ENCODE measurements at places on chromosomes 12 and 14.
A peak's percentile ranks its signal among the peaks of the same experiment; 100 is the strongest.

- no peak for DNase-seq
Observed at GRCh38 chr12:1282670-1283315, 291.8 kb downstream of the ERC1 start.

GRCh38 chr14:42110167-42110566, 503.5 kb downstream of the LRFN5 start:
- DNase-seq, result no peak

GRCh38 chr12:52763036-52763659, 14.0 kb downstream of the KRT76 start:
- DNase-seq, result no peak

- DNase-seq, result no peak
Observed at GRCh38 chr12:64608901-64609535, 1.3 kb upstream of the RASSF3 start.

GRCh38 chr14:64636980-64637429, 67.2 kb upstream of the PLEKHG3 start:
- DNase-seq, result no peak

GRCh38 chr14:90816681-90817436, 629 bp upstream of the TTC7B start:
- DNase-seq, result no peak

DNA sequence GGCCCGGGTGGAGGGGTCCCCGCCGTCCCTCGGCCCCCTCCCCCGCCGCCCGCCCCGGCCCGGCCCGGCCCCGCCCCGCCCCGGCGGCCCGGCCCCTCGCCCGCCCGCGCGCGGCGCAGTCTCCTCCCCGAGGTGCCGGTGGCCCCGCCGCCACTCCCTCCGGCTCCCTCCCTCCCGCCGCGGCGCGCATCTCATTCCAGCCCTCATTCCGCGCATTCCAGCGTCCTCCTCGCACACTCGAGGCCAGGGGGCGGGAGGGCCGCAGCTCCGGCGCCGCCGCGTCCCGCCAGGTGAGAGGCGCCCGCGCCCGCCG, at the start of gene TEAD4:
Gene TEAD4 (plus strand): TSS at position 206 of the 313 bp plus-strand sequence.
- DNase-seq, result peak; percentile 82

DNA sequence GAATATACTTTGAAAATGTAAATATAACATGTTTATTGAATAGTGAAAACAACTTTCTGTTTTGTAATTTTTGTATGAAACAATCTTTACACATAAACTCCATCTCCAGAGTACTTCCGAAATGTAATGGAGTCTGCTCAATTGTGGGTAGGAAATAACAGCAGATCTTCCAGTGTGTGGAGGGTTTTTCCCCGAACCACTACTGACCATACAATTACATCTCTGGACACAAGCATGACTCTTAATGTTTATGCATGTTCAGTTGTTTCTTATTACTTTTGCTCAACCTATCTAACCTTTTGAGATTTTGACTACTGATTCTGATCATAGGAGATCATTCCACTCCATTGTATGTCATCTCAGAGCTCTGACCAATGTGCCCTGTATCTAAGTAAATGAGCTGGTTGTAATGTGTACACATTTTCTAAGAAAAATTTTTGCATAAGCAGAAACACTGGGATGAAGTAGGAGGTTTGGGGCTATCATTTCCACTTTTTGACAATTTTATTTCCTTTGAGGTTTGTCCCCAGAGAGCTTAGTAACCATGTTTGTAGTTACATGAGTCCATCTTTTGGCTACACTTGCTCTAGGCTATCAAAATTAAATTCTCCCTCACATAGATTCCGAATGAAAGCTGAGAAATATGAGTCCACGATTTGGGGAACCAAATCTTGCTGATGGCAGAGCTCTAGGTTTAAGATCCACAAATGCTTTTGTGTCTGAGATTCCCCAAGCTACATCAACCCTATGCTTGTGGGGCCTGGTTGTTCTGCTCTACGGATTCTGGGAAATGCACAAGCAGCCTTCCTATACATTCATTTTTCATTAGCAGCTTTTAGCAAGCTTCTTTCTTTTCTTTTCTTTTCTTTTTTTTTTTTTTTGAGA, 21.4 kb upstream of the CLEC4D start:
- DNase-seq, result no peak

- no peak for DNase-seq
Observed at GRCh38 chr14:92675976-92676375, 72.5 kb downstream of the LGMN start.

GRCh38 chr14:24056800-24057184, 5.0 kb downstream of the CARMIL3 start:
- no peak for DNase-seq

- DNase-seq, result no peak
Observed at GRCh38 chr14:30854492-30854891, 19.9 kb upstream of the COCH start.

DNA sequence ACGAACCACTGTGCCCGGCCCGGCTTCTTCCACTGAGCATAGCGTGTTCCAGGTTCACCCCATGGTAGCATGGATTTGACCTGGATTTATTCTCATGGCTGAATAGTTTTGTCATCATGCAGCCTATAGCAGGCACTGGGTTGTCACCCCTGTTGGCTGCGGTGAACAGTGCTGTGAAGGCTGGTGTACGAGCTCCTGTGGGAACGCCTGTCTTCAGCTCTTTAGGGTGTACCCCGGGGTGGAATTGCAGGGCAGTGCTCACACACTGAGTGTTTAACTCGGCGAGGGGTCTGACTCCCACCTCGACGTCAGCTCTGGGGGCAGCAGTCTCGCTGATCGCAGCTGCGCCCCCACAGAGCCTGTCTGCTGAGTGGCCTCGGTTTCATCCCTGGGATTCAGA, 15.3 kb downstream of the MMP17 start:
- DNase-seq, result no peak

GRCh38 chr14:40100544-40101196, 668.4 kb upstream of the FBXO33 start:
- no peak for DNase-seq

- DNase-seq, result no peak
Observed at GRCh38 chr12:45034861-45035265, 16.0 kb downstream of the DBX2 start.

DNA sequence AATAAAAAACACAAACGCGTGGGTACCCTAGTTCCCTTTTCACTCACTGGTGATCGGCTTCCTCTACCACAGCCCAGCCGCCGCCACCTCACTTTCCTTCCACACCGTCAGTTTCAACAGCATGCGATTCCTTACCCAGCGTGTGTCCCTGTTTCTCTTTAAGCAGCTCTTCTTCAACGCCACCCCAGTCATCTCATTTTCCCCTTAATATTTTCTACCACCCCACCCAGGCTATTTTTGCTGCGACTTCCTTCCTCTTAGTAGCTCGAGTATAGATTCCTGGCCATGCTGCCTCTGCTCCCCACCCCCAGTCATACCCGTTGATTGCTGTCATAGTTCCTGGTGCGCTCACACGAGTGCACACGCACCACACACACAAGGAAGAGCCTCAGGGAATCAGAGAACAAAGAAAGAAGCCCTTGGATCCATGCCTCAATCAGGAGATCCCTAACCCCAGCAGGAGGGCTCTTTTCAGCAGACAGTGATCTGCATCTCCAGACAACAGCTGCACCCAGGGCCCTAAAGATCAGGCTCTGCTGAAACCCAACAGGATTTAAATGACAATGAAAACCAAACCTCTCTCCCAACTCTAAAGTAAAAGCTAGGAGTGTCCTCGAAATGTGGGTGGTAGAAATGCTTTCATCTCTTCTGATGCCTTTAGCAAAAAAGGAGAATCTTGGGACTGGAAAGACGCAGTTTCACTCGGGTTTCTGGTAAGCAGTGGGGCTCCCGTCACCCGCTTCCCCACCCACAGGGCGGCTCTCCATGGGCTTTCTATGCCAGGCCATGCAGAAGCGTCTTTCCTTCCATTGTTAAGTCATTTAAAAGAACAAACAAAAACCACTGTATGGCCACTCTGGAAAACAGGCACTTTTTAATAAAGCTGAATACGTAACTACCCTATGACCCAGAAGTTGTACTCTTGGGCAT, 23.8 kb downstream of the VPS37B start:
- DNase-seq, result peak; percentile 68

GRCh38 chr14:90827919-90828610, 11.8 kb upstream of the TTC7B start:
- DNase-seq, result peak; percentile 95

GRCh38 chr14:33839193-33840076, 111.4 kb downstream of the EGLN3 start:
- DNase-seq, result peak; percentile 55

GRCh38 chr14:100313464-100314230, 7.4 kb upstream of the SLC25A29 start:
- no peak for DNase-seq

GRCh38 chr14:55927028-55927427, 191.2 kb upstream of the PELI2 start:
- DNase-seq, result no peak

DNA sequence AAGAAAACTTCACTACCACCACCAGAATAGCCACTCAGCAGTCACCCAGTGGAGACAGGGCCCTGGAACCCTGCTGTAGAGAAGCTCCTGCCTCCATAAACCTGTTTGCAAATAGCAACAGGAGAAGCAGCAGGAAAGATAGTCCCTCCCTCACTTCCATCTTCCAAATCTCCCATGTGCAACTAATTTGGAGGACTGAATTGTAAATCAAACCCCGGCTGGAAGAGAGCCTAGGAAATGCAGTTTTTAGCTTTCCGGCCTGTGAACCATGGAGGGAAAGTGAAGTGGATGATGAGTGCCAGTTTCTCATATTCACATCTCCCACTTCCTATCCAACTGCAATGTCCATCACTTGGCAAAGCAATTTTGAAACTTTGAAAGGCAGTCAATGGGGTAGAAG, 167.2 kb upstream of the FRMD6 start:
- DNase-seq, result no peak

DNA sequence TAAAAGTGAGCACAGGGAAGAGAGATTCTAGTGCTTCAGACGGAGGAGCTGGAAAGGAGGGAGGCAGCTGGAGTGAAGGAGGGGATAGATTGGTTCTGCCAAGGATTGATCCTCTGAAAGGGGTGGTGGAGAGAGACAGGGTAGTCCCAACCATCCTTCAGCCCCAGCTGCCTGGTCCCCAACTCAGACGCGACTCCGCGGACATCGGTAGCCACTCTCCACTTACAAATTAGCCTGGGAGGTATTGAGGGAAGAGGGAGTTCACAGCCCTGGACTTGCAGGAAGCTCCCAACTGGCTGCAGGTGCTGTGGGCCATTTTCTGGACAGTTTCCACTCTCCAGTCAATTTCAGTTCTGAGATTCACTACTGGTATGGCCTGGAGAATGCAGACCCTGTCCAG, 1.2 kb downstream of the PLEKHD1 start:
- no peak for DNase-seq

DNA sequence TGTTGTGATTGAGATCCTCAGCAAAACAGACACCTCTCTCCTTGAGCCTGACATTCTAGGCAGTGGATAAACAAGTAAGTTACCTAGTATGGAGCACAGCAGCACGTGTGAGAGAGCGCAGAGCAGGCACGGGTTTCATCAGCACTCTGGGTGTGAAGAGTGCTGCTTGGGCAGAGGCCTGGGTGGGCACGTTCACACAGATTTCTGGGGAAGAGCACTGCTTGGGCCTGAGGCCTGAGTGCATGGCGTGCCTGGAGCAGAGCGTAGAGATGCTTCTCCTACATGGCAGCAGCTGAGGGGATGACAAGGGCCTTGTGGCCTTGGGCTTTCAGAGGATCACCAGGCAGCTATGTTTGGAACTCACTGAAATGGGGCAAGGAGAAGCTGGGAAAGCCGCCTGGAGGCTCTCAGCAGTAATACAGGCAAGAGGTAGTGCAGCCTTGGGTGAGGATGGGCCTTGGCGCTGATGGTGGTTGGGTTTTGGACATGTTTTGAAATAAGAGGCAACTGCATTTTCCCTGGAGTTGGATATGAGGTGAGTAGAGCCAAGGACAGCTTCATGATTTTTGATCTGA, 17.6 kb downstream of the CKB start:
- DNase-seq, result peak; percentile 7

DNA sequence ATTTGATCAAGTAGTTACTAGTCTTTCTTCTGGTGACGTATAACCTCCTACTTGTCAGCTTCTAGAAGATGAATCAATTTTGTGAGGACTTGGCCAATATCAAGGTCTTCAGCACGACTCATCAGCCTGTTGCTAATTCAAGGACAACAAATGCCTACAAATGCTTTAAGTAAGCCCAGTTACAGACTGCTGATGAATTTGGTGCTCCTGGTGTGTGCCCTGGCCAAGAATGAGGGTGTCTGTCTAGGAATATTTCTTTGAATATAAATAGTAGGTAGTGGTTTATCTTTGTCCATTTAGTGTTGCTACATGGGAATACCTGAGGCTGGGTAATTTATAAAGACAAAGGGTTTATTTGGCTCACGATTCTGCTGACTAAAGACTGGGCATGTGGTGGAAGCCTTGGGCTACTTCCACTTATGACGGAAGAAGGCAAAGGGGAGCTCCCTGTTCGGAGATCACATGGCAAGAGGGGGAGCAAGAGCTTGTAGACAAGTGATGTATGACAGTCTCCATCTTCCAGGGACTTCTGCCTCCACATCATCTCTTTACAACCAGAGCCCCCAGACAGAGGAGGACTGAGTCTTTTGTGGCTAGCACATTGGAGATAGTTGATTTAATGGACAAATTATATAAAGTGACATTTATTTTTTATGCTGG, 180.2 kb downstream of the CRADD start:
- no peak for DNase-seq

GRCh38 chr14:96084796-96085195, 45.6 kb downstream of the C14orf132 start:
- no peak for DNase-seq

DNA sequence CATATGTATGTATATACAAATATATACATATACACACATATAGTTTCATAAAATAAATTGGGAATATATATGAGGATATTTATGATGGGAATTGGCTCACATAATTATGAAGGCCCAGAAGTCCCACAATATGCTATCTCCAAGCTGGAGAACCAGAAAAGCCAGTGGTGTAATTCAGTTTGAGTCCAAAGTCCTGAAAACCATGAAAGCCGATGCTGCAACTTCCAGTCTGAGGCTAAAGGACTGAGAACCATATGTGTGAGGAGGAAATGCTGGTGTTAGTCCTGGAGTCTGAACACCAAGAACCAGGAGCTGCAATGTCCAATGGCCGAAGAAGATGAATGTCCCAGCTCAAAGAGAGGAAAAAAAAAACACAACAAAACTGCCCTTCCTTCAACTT, 65.5 kb upstream of the PRKD1 start:
- no peak for DNase-seq

GRCh38 chr12:111270239-111270638, 98.7 kb downstream of the PHETA1 start:
- no peak for DNase-seq

- no peak for DNase-seq
Observed at GRCh38 chr12:12654691-12655460, 41.1 kb downstream of the GPR19 start.

DNA sequence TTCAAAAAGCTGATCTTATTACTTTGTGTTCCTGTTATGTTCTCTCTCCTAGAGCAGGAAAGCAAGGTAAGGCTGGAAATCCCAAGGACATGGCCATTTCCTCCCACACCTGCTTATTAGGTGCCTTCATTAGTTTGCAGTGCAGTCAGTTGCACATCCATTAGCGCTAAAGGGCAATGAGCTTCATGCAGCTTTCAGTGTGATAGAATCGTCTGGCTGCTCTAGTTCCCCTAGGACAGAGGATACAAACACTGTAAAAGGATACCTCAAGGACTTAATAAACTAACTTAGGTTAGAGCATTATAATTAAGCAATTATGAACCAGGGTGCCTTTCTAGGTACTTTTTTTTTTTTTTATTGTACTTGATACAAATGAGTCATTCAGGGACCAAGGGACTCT, 21.1 kb downstream of the TMEM117 start:
- DNase-seq, result no peak
